ENCODE measurements at places on chromosomes 4 and X. TPM values are rescaled to one million over a fixed set of nuclear protein-coding genes. Genes with fewer than 3 reads are reported as not detected.

Gene IDUA
- 13.0 TPM for total RNA-seq

Gene NAP1L5
- 1.8 TPM for total RNA-seq

Gene WAS
- 0.19 TPM for total RNA-seq

Gene COL25A1
- total RNA-seq, result not detected

Gene GRIA3
- total RNA-seq, result not detected

Gene LRIT3
- total RNA-seq, result not detected

Gene CLDN34
- not detected for total RNA-seq

All from A549 treated with GW870086 at 1 μM for 4 hours (cell line).